Memory B cell (primary cell): ENCODE measurements at places on chromosomes 5 and 9.
A peak's percentile ranks its signal among the peaks of the same experiment; 100 is the strongest.

DNA sequence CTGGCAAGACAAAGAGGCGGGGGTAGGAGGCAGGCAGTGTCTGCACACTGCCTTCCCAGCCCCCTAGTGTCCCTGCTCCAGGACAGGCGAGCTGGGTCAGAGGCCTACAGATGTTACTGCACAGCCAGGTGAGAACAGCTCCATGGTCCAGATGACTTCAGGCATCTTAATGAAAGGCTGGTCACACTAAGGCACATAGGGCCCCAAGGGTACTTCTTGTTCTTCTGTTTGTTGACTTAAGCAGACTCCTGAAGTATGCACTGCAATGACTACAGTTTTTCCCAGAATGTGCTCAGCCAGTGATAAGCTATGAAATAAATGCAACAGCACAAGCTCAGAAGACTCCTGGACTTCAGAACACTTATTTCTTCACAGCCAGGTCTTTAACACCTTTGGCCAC, 27.4 kb downstream of the ATPSCKMT start:
- DNase-seq = no peak

DNA sequence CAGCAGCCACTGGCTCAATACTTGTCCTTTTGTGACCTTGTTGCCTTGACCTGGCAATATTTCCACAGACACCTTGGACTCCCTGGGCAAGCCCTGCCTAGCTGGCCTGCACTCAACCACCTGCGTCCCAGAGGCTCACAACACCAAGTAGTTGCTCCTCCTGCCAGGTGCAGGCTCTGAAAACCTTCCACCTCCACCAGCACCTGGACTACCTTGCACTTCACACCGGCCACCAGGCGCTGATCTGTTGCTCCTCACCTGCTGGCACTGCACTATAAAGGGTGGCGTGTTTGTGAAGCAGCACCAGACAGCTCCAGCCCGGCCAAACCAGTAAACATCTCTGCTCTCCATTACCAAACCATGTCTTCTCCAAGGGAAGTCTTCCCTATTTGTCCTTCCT, 997.7 kb downstream of the PTPRD start:
- no peak for DNase-seq

- DNase-seq = no peak
These were observed 11.7 kb downstream of the B4GALT7 start for GRCh38 chr5:177611446-177612214.

DNA sequence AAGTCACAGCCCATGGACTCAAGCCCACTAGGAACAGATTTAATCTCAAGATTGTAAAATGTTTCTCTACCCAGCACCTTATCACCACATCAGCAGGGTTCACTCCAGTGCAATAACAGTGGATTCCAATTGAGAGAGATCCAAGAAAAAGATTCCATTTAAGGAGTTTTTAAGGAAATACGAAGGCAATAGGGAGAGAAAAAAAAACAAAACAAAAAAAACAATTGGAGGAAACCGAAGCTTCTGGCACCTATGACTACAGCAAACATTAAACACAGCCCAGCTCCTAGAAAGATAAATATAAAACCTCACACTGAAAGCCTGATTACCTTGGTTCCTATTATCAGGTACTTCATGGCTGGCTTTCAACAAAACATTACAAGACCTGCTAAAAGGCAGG, 192.7 kb downstream of the DAB2IP start:
- no peak for DNase-seq

DNA sequence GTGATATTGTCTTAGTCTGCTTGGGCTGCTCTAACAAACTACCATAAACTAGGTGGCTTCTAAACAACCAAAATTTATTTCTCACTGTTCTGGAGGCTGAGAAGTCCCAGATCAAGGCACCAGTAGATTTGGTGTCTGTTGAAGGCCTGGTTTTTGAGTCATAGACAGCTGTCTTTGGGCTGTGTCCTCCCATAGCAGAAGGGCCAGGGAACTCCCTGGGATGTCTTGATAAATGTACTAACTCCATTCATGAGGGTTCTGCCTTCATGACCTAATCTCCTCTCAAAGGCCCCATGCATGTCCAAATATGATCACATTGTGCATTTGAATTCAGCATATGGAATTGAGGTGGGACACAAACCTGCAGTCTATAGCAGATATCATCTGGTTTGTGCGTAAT, 121.2 kb downstream of the CHSY3 start:
- no peak for DNase-seq

- DNase-seq = no peak
These were observed 67.5 kb downstream of the KCNIP1 start for GRCh38 chr5:170571281-170571731.

- no peak for DNase-seq
These were observed 127.6 kb downstream of the TMEM174 start for GRCh38 chr5:73300337-73301207.

DNA sequence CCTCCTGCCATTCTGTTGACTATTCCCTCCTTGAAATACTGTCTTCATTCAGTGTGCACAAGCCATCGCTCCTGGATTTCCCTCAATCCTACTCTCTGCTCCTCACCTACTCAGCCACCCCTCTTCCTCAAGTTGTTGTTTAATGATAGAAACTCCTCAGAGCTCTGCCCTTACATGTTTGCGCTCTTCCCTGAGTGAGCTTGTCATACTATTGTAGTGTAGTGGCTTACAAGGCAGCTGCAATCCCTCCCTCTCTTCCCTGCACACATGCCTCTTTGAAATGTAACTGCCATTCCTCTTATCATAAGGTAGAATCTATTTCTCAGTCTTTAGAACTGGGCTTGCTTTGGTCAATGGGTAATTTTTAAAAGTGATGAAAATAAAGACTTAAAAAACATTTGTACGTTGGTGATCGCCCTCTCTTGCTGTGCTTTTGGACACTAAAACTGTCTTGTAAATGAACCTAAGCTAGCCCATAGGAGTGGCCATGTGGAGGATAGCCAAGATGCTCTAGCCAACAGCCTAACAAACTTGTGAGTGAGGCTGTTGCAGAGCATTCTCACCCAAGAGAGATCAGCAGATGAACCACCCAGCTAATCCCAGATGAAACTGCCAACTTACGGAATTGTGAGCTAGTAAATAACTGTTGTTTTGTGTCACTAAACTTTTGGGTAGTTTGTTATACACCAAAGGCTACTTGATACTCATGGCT, 18.1 kb upstream of the SMAD5 start:
- DNase-seq = no peak

DNA sequence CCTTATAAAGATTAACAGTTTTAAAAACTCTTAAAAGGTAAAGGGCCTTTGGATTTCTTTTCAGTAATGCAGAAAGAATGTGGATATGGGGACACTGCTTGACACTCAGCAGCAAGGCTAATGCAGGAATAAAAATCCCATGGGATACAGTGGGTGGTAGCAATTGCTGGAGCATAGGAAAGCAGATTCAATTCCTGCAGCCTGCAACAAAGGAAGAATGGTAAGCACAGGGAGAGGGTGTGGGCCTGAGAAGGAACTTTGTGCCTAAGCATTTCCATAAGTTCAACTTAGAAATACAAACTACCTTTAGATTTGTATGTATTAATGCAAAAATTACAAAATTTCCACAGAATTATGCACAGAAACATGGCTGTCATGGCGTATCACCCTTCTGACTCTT, 65.8 kb upstream of the CDK5RAP2 start:
- no peak for DNase-seq

GRCh38 chr9:126514037-126514821, 99.5 kb upstream of the LMX1B start:
- DNase-seq = peak; percentile 52

DNA sequence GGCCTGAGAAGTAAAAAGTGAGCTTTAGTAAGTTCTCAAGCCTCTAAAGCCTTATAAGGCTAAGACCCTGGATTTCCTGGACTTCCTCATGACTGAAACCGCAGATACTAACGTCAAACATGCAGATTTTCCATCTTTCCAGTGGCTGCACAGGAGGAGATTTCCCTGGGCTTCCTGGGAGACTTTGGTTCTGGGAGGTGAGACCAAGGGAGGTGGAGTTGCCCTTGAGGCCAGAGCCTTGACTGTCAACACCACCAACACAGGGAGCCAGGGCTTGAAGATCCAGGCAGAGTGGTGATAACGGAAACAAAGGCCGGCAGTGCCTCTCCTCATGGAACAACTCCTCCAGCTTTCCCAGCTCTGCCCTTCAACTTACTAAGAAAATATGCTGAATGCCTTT, 144.7 kb upstream of the LRRTM2 start:
- no peak for DNase-seq

DNA sequence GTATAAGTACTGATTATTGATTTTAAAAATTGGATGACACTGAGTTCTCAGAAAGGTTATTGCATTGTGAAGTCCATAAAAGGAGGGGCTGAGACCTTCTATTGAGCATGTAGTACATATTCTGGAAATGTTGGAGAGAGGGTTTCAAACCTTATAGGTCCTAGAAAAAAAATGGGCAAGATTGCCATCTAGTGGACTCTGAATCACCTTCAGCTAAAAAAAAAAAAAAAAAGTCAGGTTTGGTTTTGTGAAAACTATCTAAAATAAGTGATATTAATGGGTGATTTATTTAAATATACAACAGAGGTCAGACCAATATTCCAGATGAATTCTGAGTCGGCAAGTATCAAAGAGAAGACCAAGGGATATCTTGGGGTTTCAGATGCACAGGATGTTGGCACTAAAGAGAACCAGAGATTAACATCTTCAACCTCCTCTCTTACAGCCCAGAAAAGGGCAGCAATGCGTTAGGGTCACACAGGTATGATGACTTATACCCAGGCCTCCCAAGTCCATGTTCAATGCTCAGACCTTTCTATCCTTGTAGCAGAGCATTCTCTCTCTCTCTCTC, 109.8 kb upstream of the NMUR2 start:
- no peak for DNase-seq

GRCh38 chr5:137254119-137255090, 244.7 kb downstream of the SPOCK1 start:
- DNase-seq = no peak

DNA sequence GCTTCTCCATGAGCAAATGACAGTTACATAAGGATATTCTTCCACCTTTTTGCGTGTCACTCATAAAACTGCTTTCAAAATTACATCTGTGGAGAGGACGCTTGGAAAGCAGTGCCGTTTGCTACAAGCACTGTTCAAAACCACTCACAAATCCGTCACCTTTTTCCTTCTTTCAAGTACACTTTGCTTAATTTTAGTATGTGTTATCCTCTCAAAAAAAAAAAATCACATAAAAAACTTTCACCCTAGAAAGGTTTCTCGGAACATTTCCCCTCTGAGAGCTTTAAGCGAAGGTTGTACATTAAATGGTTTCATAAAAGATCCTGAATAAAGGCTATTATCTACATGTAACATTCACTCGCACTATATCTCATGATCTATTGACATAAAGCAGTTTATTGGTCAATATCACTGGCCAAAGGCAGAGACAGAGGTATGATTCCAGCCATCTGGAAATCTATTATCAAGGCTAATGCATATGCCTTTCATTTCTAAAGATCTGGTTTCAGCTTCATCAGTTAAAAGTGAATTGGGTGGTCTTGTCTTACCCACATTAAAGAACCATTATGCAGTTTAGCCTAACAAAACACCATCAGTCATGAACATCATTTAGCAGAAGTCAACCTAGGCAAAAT, 163.6 kb downstream of the ENC1 start:
- no peak for DNase-seq

- no peak for DNase-seq
These were observed 105.6 kb upstream of the ELL2 start for GRCh38 chr5:96067251-96067650.

- DNase-seq = no peak
These were observed 44.9 kb upstream of the LIFR start for GRCh38 chr5:38601133-38601862.

DNA sequence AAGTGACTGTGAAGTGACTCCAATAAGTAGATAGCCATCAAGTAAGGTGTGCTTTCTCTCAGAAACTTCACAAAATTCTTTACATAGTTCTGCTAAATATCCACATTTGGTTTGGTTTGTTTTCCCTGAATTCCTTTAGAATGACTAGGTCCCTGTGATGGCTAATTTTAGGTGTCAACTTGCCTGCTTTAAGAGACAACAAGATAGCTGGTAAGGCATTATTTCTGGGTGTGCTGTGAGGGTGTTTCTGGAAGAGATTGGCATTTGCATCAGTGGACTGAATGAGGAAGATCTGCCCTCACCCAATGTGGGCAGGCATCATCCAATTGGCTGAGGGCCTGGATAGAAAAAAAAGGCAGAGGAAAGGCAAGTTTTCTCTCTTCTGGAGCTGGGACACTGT, 8.3 kb upstream of the PTBP3 start:
- DNase-seq = no peak

DNA sequence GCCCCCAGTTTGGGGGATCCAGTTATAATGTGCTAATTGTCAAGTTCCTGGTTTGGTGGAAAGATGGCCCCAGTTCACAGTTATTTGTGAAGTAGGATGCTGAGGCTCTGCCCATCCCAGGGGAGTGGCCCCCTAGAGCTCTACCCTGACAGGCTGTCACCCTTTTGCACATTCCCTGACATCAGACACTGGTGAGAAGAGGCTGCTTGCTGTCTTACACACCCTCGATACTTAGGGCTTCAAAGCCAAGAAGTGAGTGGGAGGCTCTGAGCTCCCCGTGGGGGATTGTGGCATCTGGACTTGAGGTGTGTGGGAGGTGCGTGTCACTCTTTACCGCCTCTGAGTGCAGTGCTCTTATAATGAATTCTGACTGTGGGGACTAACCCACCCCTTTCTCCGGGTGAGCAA, 168.5 kb downstream of the DOCK2 start:
- no peak for DNase-seq

GRCh38 chr9:138098116-138098907, 220.7 kb downstream of the CACNA1B start:
- DNase-seq = no peak

DNA sequence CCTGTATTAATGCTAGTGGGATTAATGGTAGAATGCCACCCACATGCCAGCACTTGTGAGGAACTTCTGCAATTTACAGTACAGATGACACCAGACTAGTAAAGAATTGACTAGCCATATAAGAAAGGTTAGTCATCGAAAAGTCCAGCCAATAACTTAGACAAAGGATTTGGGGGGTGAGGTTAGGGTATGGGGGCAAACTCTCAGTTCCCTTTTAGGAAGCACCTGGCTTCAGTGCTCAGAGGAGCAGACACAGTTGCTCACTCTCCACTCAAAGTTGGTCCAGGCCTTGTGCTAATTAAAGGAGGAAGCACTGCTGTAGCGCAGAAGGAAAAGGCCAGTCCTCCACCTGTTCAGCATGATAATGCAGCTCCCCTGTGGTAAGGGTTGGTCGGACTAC, 25.2 kb downstream of the TGFBR1 start:
- peak; percentile 60 for DNase-seq

DNA sequence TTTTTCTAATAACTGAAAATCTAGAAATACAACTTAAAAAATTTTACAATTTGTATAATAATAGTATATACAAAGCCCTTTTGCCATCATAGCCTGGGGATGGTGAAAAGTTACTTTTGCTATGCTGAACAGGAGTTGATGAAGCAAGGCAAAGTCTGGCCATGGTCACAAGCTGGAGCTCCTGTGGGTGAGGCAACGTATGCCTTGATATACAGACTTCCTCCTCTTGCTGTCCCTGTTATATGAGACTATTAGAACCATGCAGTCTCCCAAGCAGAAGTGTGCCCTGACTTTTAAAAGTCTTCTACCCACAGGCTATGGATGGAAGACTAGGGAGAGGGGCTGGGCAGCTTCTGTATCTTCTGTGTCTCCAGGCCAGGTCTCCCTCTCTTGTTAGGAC, 15.7 kb downstream of the FAM151B start:
- DNase-seq = no peak
